ENCODE measurements at places on chromosomes 12 and 14. TPM values are rescaled to one million over a fixed set of nuclear protein-coding genes. Genes with fewer than 3 reads are reported as not detected.

TEX22 gene
- not detected for total RNA-seq

CLEC6A gene
- not detected for total RNA-seq

BTBD7 gene
- total RNA-seq: 9.5 TPM

KERA gene
- not detected for total RNA-seq

HAL gene
- total RNA-seq: not detected

OR6C70 gene
- total RNA-seq: not detected

CD163L1 gene
- 15.9 TPM for total RNA-seq

RTN1 gene
- total RNA-seq: not detected

OR5AU1 gene
- total RNA-seq: not detected

SLC2A14 gene
- 0.12 TPM for total RNA-seq

MYG1 gene
- 55.9 TPM for total RNA-seq

OVCH1 gene
- not detected for total RNA-seq

SDSL gene
- total RNA-seq: 5.5 TPM

AQP6 gene
- not detected for total RNA-seq

KLHL33 gene
- total RNA-seq: not detected

OR4E2 gene
- not detected for total RNA-seq

ARG2 gene
- 16.0 TPM for total RNA-seq

SLC6A12 gene
- not detected for total RNA-seq

ACOT6 gene
- total RNA-seq: not detected

IQSEC3 gene
- total RNA-seq: not detected

TTC9 gene
- not detected for total RNA-seq

OR6J1 gene
- total RNA-seq: not detected

VSIG10 gene
- 15.6 TPM for total RNA-seq

CLMN gene
- total RNA-seq: 0.59 TPM
